ENCODE measurements at places on chromosomes 7 and 10.

- no peak for DNase-seq
These were observed 38.8 kb upstream of the PDZD8 start for GRCh38 chr10:117413928-117414618.

- no peak for DNase-seq
These were observed 652.4 kb downstream of the CNTNAP2 start for GRCh38 chr7:146768957-146769356.

- DNase-seq: no peak
These were observed 72.1 kb downstream of the TMEM270 start for GRCh38 chr7:73933091-73933490.

- no peak for DNase-seq
These were observed 37.4 kb downstream of the HSPA12A start for GRCh38 chr10:116704926-116705325.

DNA sequence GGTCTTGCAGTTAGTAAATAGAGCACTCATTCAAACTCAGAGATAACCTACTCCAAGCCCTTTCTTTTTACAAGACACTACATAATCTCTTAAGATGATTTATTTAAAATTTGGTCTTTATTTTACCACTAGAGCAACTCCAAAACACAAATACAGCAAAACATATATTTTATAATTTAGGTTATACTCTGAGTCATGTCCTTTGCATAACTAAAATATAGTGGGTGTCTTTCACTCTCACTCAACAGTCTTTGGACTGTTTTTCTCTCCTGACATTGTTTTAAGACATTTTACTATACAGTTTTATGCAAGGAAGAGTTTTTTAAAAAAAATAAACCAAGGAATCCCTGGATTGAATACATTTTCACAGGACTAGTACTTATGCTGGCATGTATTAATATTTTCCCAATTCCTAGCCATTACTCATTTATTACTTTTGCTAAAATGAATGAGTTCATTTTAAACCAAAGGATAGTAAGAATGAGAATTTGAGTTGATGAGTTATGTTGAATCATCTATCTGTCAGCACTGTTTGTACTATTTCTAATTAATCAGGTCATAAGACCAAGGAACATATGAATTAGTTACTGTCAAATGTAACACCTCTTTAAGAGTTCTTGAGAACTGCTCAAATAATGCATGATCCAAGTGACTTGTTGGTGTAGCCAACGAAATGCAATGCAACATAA is 303.1 kb upstream of the FZD1 start:
- DNase-seq: no peak

- no peak for DNase-seq
These were observed 256.0 kb upstream of the TCERG1L start for GRCh38 chr10:131567279-131568162.

- DNase-seq: no peak
These were observed 169.6 kb downstream of the POM121L12 start for GRCh38 chr7:53205006-53205405.

DNA sequence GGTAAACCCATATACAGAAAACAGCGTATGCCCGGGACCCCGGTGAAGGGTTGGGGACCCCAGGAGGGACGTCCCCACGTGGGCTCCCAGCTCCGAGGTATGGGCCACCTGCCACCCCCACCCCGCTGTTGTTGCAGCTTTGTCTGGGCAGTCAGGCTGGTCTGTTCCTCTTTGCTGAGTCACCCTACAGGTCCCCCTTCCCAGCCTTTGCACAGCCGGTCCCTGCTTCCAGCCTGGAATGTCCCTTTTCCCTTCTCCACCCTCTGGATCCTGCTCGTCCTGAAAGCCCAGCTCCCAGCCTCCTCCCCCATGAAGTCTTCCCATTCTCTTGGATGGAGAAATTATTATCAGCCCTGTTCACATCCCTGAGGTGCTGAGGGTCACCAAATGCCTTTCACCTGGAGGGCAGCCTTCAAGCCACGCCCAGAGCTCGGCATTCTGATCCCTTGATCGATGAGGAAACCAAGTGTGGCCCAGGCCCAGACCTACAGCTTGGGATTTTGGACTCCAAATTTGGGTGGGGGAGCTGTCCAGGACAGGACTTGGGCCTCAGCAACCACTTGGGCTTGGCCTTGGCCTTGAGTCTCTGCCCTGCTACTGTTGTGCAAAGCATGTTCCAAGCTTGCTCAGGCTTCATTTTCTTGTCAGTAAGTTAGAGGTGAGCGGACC is 2.6 kb downstream of the CLDN4 start:
- DNase-seq: no peak

DNA sequence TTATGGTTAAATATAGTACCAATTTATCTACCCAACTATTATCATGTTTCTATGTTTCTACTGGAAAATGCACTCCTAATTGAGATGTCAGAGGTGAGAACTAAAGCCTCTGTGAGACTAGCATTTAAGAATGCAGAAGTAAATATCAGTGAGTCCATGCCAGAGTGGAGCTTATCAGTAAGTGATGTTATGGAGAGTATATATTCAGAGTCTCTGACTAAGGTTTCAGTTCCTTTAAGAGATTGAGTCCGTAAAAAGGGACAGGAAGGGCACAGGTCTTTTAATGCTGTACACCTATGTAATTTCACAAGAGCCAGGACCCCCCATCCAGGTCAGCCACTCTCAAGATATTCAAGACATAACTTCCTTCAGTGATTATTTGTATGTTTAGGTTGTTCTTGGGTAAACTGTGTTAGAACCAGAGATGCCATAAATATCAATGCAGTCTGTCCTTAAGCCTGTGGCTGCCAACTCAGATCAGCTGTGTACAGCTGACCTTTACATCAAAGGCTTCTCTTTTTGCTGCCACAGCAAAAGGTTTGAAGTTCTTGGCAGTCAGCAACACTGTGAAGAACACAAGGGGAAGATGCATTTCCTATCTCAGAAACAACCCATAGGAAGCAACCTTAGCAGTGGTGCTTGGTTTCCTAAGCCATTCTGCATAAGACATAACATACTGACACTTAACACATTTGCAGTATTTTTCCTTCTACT is 244.8 kb downstream of the BICC1 start:
- DNase-seq: no peak

DNA sequence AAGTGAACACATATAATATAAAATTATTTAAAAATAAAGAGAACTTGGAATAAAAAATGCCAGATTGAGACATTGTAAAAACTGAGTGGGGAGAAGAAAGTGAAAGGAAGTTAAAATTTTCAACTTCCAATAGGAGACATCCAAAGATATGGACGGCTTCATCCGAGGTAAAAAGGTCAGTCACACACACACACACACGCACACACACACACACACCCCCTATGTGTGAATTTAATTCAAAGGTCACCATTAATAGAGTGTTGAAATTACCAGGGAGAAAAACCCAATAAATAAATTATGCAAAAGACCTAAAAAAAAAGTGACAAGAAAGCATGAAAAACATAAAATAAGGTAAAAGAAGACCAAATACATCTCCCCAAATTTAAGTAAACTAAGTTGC is 131.0 kb upstream of the DNAJB12 start:
- no peak for DNase-seq

GRCh38 chr7:107408349-107408748 is 61.5 kb upstream of the GPR22 start:
- DNase-seq: no peak

Measured in stimulated activated naive CD4-positive, alpha-beta T cell (primary cell).